ENCODE measurements at places on chromosomes 12 and 14.

- DNase-seq = no peak
Observed at GRCh38 chr14:40229676-40230075, 797.4 kb upstream of the FBXO33 start.

- DNase-seq = no peak
Observed at GRCh38 chr12:131959116-131959515, 9.4 kb downstream of the EP400 start.

GRCh38 chr14:54085841-54086240 lies 129.2 kb upstream of the BMP4 start:
- DNase-seq = no peak

DNA sequence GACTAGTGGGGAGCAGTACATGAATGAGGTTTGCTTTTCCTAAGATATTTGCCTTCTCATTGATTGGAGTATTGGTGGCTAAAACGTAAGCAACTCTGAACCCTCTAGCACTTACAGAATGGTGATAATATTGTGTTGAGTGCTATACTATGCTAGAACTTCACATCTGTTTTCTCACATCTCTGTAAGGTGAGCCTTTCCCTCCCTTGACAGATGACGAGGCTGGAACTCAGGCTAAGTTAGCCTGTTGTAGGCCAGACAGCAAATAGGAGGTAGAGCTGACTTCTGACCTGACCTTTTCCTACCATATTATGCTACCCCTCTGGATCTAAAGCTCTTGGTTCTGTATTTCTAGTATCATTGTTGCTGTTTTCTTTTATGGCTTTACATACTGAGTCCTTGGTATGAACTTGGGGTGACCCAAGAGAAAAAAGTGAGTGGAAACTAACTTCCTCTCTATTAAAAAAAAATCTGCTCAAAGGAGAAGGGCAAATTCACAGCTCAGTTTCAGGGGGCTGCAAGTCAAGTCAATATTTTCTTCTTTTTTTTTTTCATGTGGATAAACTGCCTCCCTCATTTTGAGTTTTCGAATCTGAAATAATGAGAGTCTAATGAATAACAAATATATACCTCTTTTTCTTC lies 85.9 kb downstream of the CRADD start:
- no peak for DNase-seq

GRCh38 chr12:129193263-129193871 lies 340.1 kb downstream of the GLT1D1 start:
- no peak for DNase-seq

GRCh38 chr12:90153827-90154226 lies 445.2 kb upstream of the ATP2B1 start:
- no peak for DNase-seq

- no peak for DNase-seq
Observed at GRCh38 chr12:54301428-54302048, 723 bp upstream of the NFE2 start.

- no peak for DNase-seq
Observed at GRCh38 chr12:39393890-39394289, 49.0 kb downstream of the KIF21A start.

DNA sequence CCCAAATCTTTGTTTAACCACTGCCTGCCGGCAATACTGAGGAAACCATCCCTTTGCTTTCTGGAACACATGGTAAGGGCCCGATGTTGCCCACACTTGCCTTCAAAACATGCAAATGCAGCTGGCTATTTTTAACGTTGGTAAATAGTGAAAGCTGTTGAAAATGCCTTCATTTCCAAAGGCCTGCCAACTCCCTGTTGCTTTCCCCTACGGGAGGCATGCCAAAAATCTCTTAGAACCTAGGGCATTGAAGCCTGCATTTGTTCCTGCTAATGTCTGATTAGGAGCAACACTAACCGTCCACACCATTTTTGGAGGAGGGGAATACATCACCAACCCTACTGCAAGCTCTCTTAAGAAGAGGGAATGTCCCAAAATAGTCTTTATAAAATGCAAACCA lies 152.6 kb upstream of the NOS1 start:
- peak; percentile 55 for DNase-seq

DNA sequence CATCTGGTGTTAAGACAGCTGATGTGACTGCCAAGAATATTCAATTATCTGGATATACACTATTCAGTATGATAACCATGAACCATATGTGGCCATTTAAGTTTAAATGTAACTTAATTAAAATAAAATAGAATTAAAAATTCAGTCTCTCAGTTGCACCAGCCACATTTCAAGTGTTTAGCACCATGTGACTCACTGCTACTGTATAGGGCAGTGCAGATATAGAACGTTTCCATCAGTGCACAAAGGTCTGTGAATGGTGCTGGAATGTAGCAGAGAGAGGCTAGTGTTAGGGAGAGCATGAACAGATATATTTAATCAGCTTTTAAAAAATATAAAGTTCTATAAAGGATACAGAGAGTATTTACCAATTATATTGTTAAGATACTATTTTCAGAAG lies 28.7 kb downstream of the ARID4A start:
- no peak for DNase-seq

DNA sequence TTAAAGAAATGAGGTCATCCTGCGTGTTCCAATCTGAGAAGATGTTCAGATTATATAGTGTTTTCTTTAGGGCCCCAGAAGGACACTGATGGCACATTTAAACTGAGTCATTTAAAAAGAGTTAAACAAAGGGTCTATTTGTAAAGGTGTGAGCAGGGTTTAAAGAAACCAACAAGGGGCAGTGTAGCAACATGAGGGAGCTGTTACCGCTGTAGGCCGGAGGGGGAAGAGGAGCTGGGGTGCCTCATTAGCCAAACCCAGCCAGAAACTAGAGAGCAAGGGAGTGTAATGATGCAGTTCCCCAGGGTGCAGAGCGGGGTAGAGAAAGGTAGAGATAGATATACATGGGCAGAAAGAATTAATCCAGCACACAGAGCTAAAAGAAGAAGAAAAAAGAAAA lies 160.4 kb downstream of the TBX5 start:
- no peak for DNase-seq

- no peak for DNase-seq
Observed at GRCh38 chr12:24496755-24497154, 452.1 kb downstream of the BCAT1 start.

DNA sequence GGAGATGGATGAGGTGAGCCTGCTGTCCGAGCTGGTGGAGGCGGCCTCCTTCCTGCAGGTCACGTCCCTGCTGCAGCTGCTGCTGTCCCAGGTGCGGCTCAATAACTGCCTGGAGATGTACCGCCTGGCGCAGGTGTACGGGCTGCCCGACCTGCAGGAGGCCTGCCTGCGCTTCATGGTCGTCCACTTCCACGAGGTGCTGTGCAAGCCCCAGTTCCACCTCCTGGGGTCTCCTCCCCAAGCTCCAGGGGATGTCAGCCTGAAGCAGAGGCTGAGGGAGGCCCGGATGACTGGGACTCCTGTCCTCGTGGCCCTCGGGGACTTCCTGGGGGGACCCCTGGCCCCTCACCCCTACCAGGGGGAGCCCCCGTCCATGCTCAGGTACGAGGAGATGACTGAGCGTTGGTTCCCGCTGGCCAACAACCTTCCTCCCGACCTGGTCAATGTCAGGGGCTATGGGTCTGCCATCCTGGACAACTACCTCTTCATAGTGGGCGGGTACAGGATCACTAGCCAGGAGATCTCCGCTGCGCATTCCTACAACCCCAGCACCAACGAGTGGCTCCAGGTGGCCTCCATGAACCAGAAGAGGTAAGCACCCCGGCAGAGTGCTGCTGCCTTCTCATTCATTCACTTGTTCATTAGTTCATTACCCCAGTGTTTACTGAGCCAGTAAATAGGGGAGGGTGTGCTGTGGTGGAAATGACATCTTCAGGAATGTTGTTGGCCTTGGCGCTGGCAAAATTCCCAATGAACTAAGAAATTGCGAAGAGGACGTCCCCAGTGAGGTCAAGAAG lies 774 bp upstream of the MANSC4 start:
- DNase-seq = no peak

DNA sequence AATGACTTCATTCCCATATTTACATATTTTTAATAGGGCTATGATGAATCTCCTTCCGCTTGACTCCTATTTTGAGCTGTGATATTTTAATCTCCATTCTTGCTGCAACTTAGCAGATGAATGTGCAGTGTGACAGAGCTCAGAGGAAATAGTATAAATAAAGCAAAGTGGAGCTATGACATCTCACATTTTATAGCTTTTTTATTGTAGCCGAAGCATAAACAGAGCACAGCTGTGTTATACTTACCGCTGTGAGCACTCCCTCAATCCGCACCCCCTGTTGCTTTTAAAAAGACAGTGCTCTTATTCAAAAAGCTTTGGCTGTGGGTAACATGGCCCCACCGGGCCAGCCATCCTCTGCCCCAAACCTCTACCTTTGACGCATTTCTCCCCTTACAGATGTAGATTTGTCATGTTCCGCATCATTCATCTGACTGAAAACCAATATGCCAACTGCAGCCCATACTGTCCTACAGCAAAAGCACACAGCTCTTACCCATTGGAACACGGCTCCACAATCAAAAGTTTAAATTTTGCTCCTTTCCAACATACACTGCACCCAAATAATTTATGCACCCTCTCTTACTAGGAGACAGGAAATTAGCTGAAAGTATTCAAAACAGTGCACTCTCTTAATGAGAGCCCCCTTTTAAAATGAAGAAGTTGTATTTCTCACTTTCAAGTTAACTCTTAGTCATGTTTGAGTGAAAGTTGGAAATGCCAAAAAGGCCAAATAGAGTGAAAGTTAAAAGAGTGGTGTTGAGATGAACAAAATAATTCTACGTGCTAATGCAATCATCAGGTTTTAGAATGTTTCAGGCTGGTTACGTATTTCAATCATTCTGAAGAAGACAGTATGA lies 429.3 kb upstream of the SOX5 start:
- no peak for DNase-seq

DNA sequence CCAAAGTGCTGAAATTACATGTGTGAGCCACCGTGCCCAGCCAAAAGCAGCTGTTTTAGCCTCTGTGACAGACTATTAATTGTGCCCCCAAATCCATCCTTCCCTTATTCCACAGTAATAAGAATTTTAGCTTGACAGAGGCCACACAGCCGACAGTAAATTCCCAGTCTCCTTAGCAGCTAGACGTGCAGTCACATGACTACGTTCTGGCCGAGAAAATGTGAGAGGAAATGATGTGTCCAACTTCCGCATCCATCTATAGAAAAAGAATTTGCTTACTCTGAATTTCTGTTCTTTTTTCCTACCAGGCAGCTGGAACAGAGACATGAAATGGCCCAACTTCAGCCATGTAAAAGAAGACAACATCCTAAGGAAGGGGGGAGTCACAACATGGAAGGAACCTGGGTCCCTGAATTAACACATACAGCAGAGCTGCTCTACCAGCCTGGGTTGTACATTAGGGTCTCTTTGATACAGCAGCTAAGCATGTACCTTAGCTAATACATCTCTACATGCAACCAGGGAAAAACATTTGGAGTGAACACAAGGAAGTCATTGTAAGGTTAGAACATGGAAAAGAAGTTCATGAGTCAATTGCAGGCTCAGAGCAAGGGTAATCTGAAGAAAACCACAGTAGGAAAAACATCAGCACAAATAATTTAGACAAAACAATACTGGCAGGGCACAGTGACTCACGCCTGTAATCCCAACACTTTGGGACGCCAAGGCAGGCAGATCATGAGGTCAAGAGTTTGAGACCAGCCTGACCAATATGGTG lies 35.5 kb downstream of the CIT start:
- no peak for DNase-seq

DNA sequence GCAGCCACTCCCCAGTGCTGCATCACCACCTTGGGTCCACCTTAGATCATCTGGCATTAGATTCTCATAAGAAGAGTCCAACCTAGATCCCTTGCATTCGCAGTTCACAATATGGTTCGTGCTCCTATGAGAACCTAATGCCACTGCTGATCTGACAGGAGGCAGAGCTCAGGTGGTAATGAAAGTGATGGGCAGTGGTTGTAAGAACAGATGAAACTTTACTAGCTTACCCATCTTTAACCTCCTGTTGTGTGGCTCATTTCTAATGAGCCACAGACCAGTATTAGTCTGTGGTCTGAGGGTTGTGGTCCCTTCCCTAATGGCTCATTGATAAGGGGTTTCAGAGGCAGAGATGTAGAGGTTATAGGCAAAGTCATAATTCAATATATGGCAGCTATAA lies 615.9 kb upstream of the MIS18BP1 start:
- no peak for DNase-seq

Measured in NCI-H446 (cell line).